ENCODE measurements at places on chromosomes 1 and 21.

DNA sequence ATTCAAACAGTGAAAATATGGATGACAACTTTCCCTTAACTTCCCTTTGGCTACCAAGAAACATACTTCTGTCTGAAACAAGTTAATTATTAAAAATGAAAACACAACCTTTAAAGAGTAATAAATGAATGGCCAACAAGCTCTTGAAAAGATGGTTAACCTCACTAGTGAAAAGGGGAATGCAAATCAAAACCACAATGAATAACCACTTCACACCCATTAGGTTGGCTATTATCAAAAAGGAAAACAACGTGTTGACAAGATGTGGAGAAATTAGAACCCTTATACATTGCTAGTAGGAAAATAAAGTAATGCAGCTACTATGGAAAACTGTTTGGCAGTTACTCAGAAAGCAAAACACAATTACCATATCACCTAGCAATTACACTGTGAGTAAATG, 14.1 kb downstream of the COP1 start:
- DNase-seq, result no peak

DNA sequence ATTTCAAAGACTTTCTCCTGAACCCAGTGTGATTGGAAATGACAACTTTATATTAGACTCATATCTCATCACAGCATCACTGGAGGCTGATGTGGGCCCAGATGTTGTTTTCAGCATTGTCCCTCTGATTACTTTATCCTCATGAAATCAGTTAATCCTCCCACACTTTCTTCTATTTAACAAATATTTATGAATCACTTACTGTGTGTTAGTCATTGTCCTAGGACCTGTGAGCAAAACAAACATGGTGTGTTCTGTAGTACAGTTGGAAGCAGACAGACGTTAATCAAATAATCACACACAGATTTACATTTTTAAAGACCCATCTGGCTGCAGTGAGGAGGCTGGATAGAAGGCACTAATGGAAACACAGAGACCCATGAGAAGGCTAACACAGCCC, 383.7 kb downstream of the PRDM2 start:
- no peak for DNase-seq

DNA sequence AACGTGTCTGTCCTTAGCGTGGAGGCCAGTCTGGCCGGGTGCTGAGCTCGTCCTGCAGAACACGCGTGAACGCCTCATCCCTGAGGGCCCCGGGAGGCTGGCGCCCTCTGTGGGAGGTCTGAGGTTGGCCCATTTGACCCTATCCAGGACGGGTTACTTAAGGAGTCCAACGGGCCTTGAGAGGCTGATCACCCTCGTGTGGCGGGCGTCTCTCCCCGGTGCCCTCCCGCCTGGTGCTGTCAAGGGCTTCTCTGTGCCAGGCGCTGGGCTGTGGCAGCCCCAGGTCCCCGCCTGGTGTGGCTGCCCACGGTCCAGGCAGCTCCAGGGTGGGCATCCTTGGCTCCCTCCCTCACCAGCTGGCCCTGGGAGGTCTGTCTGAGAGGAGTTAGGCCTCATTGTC, 9.7 kb downstream of the SKI start:
- DNase-seq, result no peak

GRCh38 chr1:229305392-229305791, 34.5 kb downstream of the RAB4A start:
- no peak for DNase-seq

DNA sequence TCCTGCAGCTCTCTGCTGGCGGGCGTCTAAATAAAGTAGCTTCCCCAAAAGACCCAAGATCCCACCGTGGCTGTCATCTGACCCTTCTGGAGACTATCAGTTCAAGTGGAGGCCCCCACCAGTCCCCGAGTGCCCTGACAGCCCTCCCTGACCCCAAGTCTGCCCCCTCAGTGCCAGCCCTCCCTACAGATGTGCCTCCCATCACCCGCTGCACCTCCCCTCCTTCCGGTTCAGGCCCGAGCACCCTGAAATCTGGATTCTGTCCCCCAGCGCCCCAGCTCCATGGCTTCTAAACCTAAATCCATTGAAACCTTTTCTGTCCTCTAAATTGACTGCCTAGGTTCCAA, 595 bp downstream of the IL10RB start:
- DNase-seq, result peak; percentile 35

DNA sequence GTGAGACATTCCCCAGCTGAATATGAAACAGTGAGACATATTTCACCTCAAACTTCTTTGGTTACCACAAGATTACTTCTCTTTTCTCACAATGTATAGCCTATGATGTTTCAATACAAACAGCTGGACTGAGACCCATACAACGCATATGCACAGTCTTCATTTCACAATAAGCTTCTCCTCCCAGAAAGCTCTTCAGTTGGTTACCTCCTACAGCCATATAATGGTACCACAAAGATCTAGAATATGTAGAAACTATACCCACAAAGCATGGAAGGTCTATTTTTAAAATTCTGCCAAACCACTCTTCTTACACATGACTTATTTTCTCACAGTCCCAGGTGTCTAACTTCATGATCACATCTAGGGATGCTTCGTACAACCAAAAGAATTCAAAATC, 70.8 kb downstream of the JAK1 start:
- no peak for DNase-seq

DNA sequence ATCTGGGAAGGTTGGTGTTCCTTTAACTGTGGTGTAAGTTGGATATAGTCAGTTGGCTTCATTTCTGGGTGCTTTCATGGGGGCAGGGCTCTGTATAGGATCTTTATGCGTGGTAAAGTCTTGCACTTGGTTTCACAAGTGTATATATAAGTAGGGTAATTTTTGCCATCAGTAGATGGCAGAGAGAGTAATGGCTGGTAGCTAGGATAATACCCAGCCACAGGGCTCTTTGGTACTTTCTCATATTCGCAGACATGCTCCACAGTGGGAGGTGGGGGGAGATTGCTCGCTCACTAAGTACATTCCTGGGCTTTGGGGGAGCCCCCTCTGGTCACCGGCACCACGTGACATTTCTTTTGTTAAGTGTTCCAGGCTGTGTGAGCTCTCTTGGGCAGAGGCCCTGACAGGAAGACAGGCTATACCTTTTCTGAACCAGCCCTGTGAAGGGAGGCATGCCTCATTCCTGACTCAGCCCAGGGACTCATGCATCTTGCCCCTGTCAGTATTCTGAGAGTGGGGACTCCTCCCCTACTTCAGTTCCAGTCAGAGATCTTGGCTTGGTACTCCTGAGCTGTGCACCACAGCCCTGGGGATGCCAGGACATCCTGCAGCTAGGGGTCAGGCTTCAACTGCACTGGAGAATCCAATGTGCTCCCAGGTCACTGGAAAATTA, 37.6 kb downstream of the FCRL2 start:
- DNase-seq, result no peak

- no peak for DNase-seq
Measured at GRCh38 chr1:66402194-66402593, 131.8 kb upstream of the SGIP1 start.

GRCh38 chr1:117929343-117930172, at the start of the genes GDAP2 and WDR3:
GDAP2 (minus strand) TSS chr1:117929621; CDS start chr1:117920357, 9,264 bp downstream.
WDR3 (plus strand) TSS chr1:117929739; CDS start chr1:117933320, 3,581 bp downstream.
- peak; percentile 97 for DNase-seq

GRCh38 chr1:196977278-196977677, at the start of gene CFHR5:
CFHR5 (plus strand) TSS chr1:196977556; CDS start chr1:196977665, 109 bp downstream.
- DNase-seq, result no peak

- no peak for DNase-seq
Measured at GRCh38 chr1:213159376-213159775, 108.3 kb downstream of the RPS6KC1 start.

GRCh38 chr1:218748071-218748470, 402.9 kb downstream of the TGFB2 start:
- DNase-seq, result no peak

GRCh38 chr1:43067977-43068751, 103.9 kb downstream of the EBNA1BP2 start:
- DNase-seq, result peak; percentile 11

DNA sequence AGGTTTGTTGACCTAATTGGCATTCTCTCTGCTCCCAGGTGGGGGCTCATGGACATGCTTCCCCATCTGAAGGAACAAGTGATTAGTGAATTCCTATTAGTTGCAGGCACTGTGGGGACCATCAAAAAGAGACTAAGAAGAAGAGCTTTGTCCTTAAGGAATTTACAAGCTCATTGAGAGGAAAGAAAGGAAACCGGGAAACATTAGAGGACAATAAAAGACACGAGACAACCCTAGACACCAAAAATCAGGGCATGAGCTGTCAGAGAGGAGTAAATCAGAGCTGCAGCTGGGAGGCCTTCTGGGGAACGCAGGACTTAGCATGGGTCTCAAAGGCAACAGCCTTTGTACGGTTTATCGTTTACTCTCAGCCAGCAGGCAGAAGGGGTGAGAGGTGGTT, 45.1 kb downstream of the BACE2 start:
- no peak for DNase-seq

- DNase-seq, result no peak
Measured at GRCh38 chr21:17793246-17794123, 25.7 kb downstream of the C21orf91 start.

DNA sequence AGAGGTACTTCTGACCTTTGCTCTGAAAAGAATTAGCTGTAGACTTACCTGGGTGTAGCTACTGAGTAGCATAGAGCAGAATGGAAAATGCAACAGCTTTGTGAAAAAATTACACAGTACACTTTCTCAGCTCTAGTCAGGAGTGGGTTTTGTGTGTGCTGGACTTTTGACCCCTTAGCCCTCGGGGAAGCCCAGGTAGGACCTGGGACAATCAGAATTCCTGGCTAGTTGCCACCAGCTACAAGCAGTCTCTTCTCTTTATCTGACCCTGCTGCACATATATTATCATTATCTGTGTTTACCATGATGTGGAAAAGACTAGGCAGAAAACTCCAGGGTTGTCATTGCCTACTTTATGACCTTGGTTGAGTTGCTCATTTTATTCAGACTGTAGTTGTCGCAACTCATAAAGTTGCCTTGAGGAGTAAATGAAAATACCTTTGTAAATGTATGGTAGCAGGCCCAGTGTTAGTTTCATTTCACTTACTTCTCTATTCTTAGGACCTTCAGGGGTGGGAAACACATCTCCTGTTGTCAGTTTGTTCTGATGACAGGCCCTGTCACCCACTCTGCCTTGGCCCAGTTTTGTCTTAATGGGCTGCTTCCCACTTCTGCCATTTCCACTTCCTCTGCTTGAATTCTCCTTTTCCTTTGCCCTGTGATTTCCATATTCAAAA, 5.4 kb downstream of the NEK7 start:
- DNase-seq, result no peak

- no peak for DNase-seq
Measured at GRCh38 chr1:29475326-29475725, 239.0 kb downstream of the PTPRU start.

DNA sequence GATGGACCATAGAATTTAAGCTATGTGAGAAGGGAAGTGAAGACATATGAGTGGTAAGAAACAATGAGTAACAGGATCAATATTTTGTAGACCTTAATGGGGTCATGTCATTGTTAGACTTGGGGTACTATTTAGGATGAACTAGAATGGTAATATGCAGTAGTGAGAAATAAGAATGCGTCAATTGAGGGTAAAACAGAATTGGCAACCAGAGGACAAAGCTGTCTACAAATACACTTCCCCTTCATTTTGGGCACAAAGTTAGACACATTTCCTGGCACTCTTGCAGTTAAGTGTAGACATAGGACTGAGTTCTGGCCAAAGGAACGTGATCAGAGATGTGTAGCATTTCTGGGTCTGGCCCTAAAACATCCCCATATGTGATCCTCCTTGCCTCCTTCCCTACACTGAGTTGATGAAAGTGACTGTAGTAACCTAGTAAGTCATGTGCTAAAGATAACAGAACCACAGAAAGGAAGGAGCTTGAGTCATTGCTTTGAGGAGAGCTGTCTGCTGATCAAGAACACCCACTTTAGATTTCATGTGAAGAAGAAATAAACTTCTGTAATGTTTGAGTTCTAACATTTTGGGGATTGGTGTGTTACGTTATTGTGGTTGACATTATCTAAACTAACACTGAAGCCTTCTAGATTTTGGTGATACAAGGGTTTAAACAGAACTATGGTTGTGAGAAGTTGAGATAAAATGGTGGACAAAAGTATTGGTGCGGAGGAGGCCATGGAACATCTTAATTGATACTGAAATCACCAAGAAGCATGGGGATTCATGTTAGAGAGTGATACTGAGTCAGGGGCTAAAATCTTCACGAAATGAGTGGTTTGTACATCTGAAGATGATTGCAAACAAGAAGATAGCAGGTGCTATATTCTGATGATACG, 41.7 kb downstream of the CD55 start:
- no peak for DNase-seq

DNA sequence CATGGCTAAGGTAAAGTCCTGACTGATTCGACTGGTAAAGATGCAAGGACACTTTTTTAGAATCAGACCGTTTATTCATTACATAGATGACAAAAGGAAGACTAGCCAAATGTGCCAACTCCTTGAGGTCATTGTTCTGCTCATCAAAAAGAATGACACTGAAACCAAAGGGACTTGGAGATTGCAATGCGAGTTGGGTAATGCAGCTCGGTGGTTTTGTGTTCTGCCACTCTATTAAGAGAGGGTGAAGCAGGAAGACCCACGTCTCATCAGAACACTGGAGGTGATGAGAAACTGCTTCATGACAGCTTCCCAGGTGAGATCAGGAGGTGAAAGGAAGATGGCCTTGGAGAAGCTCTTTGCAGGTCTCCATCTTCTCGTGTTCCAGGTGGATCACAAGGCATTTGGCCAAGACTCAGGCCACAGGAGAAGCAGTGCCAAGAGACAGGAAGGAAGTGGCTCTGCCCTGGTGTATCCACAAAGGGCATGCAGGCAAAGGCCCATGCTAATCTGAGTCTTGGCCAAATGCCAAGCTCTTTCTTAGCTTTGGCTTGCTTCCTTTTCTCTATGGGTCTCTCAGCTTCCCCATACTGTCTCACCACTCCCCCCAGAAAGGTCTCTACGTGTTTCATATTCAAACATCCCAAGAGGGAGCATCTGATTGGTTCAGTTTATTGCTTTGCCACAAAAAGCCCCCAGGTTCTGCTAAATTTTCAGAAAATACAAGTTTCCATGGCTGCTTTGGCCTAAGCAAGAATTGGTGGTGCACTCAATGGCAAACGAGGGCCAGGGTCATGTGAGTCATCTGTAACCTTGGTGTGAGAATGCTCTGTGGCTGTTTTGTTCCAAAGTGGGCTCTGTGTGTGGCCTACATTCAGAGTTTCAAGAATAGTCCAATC, 5.7 kb upstream of the CCT8 start:
- peak; percentile 37 for DNase-seq

DNA sequence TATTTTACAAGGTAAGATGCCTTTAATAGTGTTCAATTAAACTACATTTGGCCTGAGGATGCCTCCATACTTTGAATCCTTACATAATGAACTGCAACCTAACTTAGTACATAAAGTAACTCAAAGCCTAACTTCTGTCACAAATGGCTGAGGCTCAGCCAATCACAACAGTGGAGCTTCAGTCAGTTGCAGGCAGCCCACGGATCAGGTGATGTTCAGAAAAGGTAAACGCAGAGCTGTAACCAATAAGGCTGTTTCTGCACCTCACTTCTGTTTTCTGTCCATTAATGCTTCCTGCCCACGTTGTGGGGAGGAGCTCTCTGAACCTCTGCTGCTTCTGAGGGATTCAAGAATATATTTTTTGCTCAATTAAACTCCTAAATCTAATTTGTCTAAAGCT, 94.8 kb upstream of the KIAA0040 start:
- DNase-seq, result no peak

DNA sequence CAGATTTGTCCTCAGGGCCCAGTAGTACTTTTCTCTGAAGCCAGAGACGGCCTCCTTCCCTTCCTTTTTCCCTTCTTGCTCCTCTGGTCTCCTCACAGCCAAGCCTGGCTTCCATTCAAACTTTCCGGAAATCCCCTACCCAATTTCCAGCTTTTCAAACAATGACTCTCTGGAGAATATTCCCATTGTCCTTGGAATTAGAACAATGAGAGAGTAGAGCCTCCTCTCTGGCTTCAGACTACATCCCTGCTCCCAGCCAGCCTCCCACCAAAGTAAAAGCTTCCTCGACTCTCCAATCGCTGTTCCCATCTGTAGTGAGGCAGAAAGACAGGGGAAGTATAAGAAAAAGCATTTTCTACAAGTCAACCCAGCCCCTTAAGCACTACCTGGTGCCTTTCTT, 77.7 kb upstream of the SOX13 start:
- DNase-seq, result no peak
